ENCODE measurements at places on chromosomes 12 and 14.

DNA sequence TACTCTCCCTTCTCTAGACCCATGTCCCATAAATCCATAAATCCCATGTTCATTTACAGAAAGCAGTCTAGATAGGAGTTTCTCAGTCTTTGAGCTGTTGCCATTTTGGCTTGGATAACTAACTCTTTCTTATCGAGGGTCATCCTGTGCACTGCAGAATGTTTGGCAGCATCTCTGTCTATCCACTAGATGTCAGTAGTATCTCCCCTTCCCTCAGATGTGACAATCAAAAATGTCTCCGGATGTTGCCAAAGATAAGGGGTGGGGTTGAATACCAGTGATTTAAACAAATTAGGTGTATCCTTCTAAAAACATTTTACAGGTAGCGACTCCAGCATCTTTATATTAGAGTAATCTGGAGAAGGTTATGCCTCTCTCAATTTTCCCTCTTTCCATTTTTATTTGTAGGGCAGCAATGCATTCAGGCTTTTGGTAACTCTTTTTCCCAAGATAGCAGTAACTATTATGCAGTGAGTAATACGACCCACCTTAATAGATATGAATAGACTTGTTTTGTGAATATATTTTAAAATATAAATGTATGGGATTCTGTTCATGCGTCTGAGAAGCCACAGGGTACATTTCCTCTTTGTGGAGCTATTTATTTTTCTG lies 100.7 kb downstream of the LRRK2 start:
- no peak for DNase-seq

- no peak for DNase-seq
Observed at GRCh38 chr12:49133014-49133413, 1.8 kb upstream of the TUBA1B start.

GRCh38 chr14:54194501-54194900 lies 202.3 kb upstream of the CDKN3 start:
- no peak for DNase-seq

GRCh38 chr12:115351514-115352077 lies 667.6 kb upstream of the TBX3 start:
- DNase-seq: no peak

DNA sequence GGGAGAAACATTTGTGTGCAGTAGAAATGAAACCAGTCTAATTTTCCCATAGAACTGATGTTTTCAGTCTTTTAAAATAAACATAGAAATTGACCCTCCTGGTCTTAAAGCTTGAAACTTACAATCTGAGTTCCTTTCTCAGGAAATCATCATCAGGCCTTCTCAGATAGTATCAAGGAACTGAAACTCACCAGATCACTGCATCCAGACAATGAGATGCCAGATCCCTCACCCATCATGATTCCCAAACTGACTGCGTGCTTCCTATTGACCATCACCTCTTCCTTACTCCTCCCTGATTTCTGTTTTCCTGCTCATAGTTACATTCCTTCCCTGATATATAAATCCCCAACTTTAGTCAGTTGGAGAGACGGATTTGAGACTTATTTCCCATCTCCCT lies 195.0 kb upstream of the AMIGO2 start:
- no peak for DNase-seq

- DNase-seq: no peak
Observed at GRCh38 chr14:76696361-76696760, 64.9 kb upstream of the VASH1 start.

GRCh38 chr12:96334502-96334901 lies 65.7 kb downstream of the CDK17 start:
- no peak for DNase-seq

GRCh38 chr12:91074154-91074709 lies 16.4 kb upstream of the KERA start:
- DNase-seq: no peak

- DNase-seq: no peak
Observed at GRCh38 chr14:104877066-104877805, 12.2 kb downstream of the CEP170B start.

- no peak for DNase-seq
Observed at GRCh38 chr12:57694459-57695019, 607 bp downstream of the OS9 start.

DNA sequence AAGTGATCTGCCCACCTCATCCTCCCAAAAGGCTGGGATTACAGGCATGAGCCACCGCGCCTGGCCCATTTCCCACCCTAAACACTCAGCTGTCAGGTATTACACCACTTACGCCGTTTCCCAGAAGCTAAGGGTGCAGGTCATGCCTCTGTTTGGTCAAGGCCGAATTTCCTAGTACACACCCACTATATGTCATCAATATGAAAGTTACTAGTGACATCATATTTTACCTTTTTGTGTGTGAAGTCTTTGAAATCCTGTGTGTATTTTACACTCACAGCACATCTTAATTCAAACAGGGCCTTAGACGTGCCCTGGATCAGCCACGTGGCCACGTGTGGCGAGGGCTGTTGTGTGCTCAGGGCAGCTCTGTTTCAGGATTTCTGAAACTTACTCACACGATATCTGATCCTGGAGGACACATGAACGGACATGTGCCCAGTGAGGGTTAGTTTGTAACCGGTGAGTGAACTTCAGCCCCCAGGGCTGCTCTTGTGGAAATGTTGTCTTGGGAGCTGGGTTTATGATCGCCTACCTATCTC lies 51.8 kb downstream of the GLT1D1 start:
- DNase-seq: no peak

- no peak for DNase-seq
Observed at GRCh38 chr12:12338527-12339168, 11.4 kb downstream of the MANSC1 start.

GRCh38 chr14:104665114-104665656 lies 24.2 kb upstream of the INF2 start:
- no peak for DNase-seq

DNA sequence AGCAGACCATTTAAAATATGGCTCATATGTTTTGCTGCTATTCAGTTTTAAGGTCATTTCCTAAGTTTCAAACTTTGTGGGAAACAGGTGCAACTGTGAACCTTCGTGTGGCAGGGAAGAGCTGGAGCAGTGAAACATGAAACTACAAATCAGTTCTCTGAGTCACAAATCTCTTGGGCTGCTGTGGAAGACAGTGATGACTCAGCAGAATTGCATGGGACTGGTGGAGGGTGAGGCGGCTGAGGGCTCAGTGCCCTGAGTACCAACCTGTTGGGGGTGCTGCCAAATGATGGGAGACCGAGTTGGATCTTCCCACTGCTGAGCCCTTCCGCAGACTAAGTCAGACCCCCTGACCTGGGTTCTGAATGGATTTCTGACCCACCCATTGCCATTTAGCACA lies 8.4 kb upstream of the CALM1 start:
- DNase-seq: no peak

DNA sequence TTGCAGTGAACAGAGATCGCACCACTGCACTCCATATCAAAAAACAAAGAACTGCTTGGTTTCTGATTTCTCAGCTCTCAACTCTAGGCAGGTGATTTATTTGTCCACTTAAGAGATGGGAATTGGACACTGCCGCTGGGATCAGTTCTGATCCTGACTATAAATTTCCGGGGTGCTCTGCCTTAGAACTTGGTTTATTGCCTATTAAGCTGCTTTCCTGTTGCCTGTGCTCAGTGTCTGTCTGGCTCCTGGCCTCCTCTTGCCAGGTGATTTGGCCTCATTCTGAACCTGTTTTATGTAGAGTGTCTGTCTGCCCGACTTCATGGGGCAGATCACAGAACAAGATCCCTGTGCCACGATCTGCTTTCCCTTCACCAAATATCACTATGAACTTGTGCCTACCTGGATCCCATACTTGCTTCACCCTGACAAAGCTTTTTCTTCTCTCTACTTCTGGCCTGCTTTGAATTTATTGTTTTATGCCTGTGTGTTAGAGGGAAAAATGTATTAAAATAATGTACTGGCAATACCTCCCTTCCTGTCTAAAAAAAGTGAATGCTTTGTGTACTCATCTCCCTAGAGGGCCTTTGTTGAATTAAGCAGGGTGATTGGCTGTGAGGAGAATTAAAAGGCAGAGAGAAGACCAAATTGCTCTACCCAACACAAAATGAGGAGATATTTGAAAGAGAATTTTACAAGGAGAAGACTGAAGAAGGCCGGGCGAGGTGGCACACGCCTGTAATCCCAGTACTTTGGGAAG lies 27.6 kb downstream of the CDKN1B start:
- no peak for DNase-seq

GRCh38 chr14:55909879-55910278 lies 208.3 kb upstream of the PELI2 start:
- DNase-seq: no peak

GRCh38 chr12:132224484-132224883 lies 80.2 kb downstream of the NOC4L start:
- no peak for DNase-seq

DNA sequence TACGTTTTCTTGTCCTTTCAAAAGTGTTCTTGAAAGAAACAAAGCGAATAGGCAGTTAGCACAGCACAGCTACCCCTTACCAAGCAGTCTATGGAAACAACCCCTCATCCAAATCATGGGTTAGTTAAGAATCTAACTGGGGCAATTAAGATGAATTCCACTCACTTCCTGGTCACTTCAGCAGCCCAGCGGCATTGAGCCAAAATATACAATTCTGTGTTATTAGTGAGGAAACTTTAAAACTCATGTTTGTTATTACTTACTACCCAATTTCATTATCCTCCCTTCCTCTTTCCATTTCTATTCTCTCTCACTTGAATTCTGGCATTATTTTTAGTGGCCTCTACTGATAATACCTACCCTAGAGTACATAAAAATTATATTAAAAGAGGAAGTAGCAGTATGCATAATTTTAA lies 121.4 kb downstream of the PPHLN1 start:
- no peak for DNase-seq

GRCh38 chr12:89350260-89350629 lies 2.1 kb downstream of the DUSP6 start:
- DNase-seq: no peak

- DNase-seq: no peak
Observed at GRCh38 chr12:57563358-57563757, 13.5 kb downstream of the KIF5A start.

GRCh38 chr12:124185971-124186686 lies 108.8 kb upstream of the RFLNA start:
- no peak for DNase-seq

GRCh38 chr12:4014858-4015224 lies 141.6 kb upstream of the PARP11 start:
- no peak for DNase-seq

GRCh38 chr14:103994535-103995184 lies 52.3 kb upstream of the RD3L start:
- DNase-seq: no peak
